ENCODE measurements at places on chromosomes 3 and 15.

GRCh38 chr15:98292442-98293240, 332.1 kb downstream of the ARRDC4 start:
- DNase-seq: peak; percentile 79

DNA sequence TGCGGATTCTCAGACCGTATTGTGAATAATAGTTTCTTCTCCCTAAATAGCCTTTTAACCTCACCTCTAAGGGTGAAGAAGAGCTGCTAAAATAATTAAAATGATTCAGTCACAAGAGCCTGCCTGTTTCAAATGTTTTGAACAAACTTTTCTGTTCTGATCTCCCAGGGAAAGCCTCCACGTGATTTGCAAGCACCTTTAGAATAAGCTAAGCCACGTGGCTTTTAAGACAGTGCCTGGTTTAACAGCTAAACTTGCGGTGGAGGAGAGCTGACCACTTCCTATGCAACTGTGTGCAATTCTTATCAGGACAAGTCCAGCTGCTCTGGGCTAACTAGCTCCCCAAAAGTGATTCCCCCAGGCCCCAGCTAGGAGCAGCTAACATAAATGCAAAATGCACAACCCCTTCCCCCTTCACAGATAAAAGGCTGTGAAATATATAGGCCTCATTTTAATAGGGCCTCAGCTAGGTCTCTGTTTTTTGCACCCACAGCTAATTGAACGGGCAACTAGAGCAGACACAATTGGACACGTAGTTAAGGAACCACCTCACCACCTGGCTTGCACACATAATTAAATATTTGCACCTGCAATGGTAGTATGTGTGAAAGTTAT, 401.2 kb upstream of the NR2F2 start:
- no peak for DNase-seq

DNA sequence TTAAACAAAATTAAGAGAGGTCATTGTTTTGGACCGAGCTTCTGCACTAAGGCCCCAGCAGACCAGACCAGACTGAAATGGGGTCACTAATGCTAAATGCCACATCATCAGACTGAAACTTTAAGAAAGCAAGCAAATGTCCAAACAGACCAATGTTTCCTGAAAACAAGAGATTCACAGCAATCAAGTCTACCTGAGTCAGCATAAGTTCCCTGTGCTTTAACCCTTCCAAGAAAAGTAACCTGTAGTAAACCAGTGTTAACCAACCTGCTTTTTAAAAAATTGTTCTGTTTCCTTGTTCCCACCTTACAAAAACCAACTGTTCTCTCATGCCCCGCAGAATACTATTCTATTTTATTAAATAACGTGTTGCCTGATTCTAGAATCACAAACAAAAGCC, 241.1 kb upstream of the GADL1 start:
- no peak for DNase-seq

- no peak for DNase-seq
Observed at GRCh38 chr3:135040321-135041240, 245.5 kb downstream of the EPHB1 start.

DNA sequence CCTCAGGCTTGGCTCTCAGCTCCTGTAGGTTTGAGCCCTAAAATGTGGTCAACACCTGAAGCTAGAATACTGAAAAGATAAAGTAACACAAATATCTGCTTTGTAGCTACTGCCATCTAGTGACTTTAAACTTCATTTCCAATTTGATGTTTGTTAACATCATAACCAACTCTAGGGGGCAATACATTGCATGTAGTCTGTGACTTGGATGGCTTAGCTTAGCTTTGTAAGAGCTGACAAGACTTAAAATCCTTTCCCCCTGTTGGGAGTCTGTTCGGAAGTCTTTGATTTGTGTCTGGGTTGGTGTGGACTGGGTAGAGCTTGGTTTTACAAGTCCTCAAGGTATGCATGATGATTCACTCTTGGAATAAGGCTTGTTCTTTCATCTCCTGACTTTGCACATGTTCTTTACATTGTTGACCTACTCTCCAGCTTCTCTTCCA, 51.7 kb downstream of the SCN11A start:
- no peak for DNase-seq

DNA sequence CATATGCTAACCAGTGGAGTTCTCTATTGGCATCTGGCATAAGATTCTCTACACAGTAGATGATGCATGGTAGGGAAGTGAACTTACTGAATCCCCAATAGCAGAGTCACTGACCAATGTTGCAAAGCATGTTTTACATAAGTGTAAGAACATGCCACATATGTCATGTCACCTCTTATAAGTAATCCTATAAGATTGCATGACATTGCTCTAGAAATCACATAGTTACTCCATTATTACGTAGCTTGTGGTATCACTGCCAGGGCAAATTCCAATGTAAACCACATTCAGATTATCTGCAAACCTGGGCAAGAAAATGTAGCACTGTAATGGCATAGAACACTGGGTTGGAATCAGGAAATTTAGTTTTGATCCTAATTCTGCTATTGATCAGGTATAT, 198.2 kb upstream of the UMPS start:
- DNase-seq: no peak

DNA sequence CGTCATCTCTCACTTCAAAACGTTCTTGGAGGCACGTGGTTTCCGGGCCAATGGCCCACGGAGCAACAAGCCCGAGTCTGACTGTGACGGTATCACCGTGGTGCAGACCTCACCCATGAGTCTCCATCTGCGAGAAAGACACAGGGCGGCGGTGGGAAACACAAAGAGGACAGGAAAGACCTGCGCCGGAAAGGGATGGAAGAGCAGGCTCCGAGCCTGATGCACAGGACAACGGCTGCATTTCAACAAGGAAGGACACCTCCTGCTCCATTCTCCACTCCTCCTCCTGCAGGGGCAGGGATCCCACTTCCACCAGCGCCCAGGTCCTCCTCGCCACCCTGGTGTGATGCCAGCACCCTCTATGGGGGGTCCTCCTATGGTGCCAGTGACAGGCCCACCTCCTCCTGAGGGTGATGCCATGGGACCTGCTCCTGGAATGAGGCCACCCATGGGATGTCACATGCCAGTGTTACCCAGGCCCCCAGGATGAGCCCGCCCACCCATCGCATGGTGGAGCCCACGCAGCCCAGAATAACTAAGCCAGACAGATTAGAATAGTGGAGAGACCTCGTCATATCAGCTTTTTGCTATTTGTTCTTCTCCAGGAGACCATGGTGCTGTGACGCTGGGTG, 73.0 kb upstream of the PCSK6 start:
- DNase-seq: no peak

DNA sequence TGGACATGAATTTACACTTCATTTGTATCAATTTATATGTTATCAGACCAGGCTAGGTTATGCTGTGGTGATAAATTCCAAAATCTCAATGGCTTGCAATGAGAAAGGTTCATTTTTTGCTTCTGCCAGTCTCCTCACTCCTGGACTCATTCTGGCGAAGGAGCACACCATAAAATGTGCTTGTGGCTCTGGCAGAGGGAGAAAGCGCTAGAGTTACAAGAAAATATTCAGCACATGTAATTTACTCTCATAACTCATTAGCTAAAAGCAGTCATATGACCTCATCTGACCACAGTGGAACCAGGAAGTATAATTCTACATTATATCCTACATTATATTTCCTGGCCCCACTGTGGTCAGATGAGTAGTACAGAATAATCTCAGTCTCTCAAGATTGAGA, 193.8 kb downstream of the BCHE start:
- DNase-seq: no peak

- peak; percentile 33 for DNase-seq
Observed at GRCh38 chr3:86969500-86970189, 21.3 kb downstream of the VGLL3 start.

- DNase-seq: peak; percentile 23
Observed at GRCh38 chr3:52250122-52250521, 4.6 kb downstream of the PPM1M start.

- no peak for DNase-seq
Observed at GRCh38 chr3:44337248-44337785, 1.2 kb upstream of the TCAIM start.

DNA sequence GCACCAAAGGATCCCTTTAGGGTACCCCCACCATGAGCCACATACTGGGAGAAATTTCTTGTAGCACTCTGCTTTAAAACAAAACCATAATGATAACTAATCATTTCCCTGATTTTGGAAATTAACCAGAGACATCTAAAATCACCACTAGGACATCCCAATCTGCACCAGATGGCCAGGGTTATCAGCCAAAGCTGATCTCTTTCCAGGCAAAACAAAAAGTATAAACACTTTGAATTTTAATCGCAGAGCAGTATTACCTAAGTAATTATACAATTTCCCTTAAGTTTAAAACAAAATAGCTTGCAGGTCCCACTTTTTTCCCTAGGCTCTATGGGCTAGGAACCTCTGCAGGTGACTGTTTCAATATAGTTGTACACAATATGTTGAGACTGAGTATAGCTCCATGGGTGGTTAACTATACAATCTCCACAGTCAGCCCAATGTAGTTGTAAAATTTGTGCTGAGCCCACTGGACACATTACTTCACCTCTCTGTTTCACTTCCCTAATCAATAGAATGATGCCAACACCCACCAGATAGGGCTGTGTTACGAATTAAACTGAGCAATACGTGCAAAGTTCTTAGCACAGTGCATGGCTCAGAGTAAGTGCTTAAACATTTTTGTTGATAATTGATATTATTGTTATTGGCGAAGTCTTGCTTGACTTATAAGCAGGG, 629 bp upstream of the NOX5 start:
- DNase-seq: no peak

GRCh38 chr15:74549816-74550215, 8.8 kb downstream of the ARID3B start:
- no peak for DNase-seq

- no peak for DNase-seq
Observed at GRCh38 chr15:48334260-48334659, 3.0 kb downstream of the DUT start.

GRCh38 chr15:87736891-87737389, 519.6 kb downstream of the NTRK3 start:
- no peak for DNase-seq

DNA sequence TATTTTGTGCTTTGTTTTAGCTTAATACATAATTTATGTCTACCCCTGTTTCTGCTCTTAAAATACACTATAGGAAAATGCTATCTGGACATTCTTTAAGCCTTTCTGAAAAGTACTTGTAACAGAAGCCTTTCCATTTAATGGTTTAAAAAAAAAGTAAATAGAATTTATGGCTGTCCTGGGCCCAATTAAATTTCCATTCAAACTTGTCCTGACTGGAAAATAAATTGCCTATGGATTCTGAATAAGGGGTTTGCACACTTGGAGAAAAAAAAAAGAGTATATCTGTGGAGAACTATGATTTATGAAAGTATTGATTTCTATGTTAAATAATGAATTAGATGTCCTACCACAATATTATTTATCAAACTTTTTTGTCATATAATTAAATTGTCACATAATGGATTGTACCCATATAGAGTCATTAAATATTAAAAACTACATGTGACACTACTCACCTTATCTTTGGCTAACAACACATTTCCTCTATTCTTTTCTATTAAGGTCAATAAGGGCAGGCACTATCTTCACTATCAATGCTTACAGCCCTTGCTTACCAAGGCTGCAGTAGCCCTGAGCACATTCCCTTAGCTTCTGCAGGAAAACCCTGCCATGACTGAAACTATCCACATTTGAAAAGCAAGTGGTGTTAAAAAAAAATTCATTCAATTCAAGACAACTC, 396.1 kb upstream of the ROBO2 start:
- no peak for DNase-seq

DNA sequence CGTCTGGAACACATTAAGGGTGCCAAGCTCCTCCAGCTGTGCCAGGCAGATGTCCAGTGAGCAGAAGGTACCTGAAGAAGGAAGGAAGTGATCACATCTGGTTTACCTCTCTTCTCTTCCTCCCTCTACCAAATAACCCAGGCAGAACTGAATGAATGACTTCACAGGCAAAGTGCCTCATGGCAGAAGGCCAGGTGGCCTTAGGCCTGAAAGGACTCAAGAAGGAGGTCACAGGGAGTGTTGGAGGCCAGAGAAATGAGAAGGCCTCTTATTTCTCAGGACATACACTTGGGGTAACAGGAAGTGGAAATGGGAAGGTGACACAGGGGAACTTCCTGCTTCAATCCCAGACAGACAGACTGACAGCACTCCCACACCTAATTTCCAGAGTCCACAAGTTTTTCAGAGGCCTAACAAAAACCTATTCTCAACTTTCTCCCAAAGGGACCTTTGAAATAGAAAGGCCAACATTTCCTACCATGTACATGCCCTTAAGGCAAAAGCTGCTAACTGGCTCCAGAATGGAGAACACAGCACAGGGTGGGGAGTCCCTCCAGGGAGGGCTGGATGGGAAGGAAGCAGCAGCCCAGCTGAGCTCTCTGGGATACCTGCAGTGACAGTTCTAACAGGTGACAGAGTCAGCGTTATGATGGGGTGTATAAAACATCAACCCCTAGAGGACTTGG, 17.6 kb upstream of the SIN3A start:
- no peak for DNase-seq

- no peak for DNase-seq
Observed at GRCh38 chr3:4887177-4887576, 92.1 kb upstream of the BHLHE40 start.

- DNase-seq: no peak
Observed at GRCh38 chr3:41364736-41365135, 165.4 kb downstream of the CTNNB1 start.

GRCh38 chr3:53287131-53287629, 31.4 kb upstream of the TKT start:
- peak; percentile 31 for DNase-seq

GRCh38 chr3:143627336-143627735, 220.9 kb downstream of the SLC9A9 start:
- DNase-seq: peak; percentile 54

DNA sequence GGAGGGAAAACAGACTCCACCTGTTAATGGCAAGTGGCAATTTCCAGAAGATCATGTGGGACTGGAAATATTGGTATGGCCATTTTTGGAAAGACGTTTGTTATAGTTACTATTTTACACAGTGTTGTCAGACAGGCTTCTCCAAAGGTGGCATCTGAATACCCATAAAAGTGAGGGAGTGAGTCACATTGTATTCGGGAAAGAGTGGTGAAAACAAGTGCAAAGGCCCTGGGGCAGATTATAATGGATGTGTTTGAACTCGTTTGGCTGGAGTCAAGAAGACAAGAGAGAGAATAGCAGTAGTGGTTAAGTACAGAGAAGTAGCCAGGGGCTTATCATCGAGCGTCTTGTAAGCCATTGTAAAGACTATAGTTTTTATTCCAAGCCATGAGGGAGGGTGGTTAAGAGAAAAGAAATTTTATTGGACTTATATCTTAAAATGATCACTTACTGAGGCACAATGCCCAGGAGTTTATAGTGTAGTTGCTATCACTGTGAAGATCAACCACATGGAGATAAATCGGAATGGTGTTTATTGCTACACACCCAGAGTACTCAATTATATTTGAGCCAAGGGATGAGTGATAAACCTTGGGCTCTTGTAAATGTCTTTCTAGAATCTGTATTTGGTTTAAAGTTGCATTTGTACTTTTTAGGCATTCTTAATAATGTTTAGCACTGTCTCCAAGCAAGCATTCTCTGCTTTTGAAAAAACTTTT, 212.8 kb upstream of the KBTBD8 start:
- no peak for DNase-seq

Measured in stimulated activated CD8-positive, alpha-beta memory T cell treated with anti-CD3 and anti-CD28 coated beads, Interleukin-4, amount 100 ng/mL, for 48 hours (primary cell).